H9 (cell line): ENCODE measurements at places on chromosomes 5 and 9. TPM values are rescaled to one million over a fixed set of nuclear protein-coding genes. Genes with fewer than 3 reads are reported as not detected.

The SLC34A1 gene
- not detected in 2 replicates for total RNA-seq

The FBN2 gene
- total RNA-seq, result 8.1 and 8.3 TPM in 2 replicates

The LCN9 gene
- total RNA-seq, result 0.52 and 0.72 TPM in 2 replicates

The NFX1 gene
- total RNA-seq, result 35.1 and 36.3 TPM in 2 replicates

The CAMK2A gene
- 0.15 and 0.33 TPM in 2 replicates for total RNA-seq

The ITGA2 gene
- total RNA-seq, result 3.0 and 3.2 TPM in 2 replicates

The AJM1 gene
- 1.8 and 2.3 TPM in 2 replicates for total RNA-seq

The CATSPER3 gene
- 0.31 and 0.50 TPM in 2 replicates for total RNA-seq

The PCDHA9 gene
- total RNA-seq, result 0.46 and 0.55 TPM in 2 replicates

The PCDHGC5 gene
- 0.57 and 0.66 TPM in 2 replicates for total RNA-seq

The PSMD5 gene
- total RNA-seq, result 64.9 and 68.9 TPM in 2 replicates

The SEMA5A gene
- total RNA-seq, result 4.1 and 4.3 TPM in 2 replicates

The GCNT4 gene
- total RNA-seq, result 0.63 and 0.66 TPM in 2 replicates

The NR5A1 gene
- 0.37 and 0.46 TPM in 2 replicates for total RNA-seq

The REEP2 gene
- 44.3 and 49.0 TPM in 2 replicates for total RNA-seq

The SAXO1 gene
- total RNA-seq, result 0.09 TPM in 1 of 2 replicates, not detected in the other

The ANKRD31 gene
- 0.11 and 0.13 TPM in 2 replicates for total RNA-seq

The SLC6A3 gene
- 0.50 and 0.61 TPM in 2 replicates for total RNA-seq

The GABRA1 gene
- not detected in 2 replicates for total RNA-seq

The COL23A1 gene
- total RNA-seq, result 2.5 and 2.6 TPM in 2 replicates

The TMEM174 gene
- total RNA-seq, result not detected in 2 replicates

The PCDHA12 gene
- total RNA-seq, result 7.1 and 7.2 TPM in 2 replicates

The COL15A1 gene
- 0.15 TPM in 1 of 2 replicates, not detected in the other for total RNA-seq

The BASP1 gene
- total RNA-seq, result 180 and 188 TPM in 2 replicates

The DAB2IP gene
- 22.0 and 22.6 TPM in 2 replicates for total RNA-seq

The HMGCS1 gene
- 144 and 147 TPM in 2 replicates for total RNA-seq
